CD4-positive, alpha-beta T cell (primary cell): ENCODE measurements at places on chromosomes 6 and 20. TPM values are rescaled to one million over a fixed set of nuclear protein-coding genes. Genes with fewer than 3 reads are reported as not detected.
A peak's percentile ranks its signal among the peaks of the same experiment; 100 is the strongest.

- DNase-seq: no peak
Measured at GRCh38 chr6:129776542-129777330, 66.8 kb upstream of the ARHGAP18 start.

GRCh38 chr6:30154709-30155519 lies 6.1 kb downstream of the TRIM10 start:
- DNase-seq: no peak

Gene PI16
- total RNA-seq: 5.2 TPM

DNA sequence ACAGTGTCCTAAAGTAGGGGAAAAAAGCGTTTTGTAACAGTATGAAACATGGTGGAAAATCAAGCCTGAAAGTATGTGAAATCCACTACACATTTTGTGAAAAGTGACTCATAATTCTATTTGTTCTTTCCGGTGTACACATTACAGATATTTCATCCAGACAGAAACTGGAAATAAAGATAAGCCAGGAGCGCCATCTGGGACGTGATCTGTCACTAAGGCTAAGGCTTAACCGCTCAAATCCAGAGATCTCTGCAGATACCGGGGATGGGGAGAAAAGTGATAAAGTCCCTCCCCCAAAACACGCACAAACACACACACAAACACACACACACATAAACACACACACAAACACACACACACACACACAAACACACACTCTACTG lies 26.6 kb upstream of the SRSF6 start:
- DNase-seq: no peak

DNA sequence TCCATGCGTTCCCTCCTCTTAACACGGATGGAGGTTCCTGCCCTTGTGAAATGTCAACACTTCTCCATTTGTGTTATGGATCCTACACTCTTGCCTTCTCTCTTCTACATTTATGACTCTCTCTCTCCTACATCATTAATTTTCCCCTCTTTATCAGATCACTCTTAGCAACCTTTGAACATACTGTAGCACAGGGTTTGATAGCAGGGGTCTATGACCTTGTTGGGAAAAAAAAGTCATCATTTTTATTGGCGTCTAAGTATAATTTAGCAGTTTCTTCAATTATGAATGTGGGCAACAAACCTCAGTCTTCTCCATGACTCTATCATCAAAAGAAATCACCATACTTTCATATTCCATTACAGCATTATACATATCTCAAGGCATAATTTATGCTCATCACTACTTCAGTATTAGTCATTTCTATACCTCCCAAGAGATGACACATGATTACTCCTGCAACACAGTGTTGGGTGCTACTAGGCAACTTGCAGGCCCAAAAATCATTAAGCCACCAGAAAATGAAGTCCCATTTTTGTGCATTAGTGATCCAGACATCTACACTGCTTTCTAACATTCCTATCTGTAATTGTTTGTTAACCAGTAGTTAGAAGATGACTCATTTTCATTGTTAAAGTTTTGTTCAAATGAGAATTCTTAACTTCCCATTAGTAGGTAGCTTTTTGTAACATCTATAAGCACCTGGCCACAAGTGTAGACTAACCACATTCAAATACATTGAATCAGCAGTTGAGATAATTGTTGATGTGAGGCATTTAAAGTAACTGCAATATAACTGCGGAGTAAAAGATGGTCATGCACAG lies 9.5 kb downstream of the CYP39A1 start:
- no peak for DNase-seq

Gene FAM162B
- not detected for total RNA-seq

GRCh38 chr6:155259897-155260296 lies 3.9 kb upstream of the CLDN20 start:
- DNase-seq: no peak

- DNase-seq: peak; percentile 1
Measured at GRCh38 chr6:121436960-121437850, 1.8 kb downstream of the GJA1 start.

DNA sequence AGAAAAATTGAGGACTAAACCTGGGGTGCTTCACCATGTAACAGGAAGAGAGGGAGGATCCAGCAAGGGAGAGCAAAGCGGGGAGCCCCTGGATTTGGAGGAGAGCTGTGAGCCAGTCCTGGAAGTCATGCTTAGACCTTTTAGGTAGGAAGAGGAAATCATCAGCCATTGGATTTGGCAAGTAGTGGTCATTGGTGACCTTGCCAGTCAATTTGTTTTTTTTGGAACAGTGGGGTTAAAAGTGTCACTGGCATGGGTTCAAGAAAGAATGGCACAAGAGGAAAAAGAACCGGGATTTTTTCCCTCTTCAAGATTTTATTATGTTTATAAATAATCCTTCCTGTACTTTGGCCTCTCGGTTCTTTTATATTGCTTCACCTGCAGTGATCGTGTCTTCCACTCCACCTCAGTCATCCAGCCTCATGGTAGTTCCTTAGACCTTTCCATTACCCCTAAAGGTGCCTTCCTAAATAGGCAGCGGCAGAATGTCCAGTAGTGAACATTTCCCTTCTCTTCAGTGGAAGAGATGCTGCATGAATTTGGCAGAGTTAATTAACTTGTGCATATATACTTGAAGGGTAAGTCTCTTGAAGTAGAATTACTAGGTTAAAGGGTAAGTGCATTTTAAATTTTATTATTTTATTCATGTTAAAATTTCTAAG lies 124.7 kb downstream of the QKI start:
- no peak for DNase-seq

DNA sequence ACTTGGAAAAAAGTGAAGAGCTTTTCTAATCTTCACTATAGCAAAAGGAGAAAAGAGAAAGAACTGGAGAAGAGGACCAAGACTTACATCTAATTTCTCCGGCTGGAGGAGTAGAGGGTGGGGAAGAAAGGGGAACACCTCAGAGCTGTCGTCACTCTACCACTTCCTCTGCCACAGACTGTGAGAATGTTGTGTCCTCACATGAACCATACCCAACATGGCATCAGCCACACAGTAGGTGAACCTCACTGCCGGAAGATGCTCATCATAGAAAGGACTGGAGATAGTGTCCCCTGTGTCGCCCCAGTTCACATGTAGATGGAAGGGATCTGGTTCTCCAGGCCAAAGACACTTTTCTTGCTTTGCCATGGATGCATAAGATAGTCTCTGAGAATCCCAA lies 604.4 kb upstream of the NOX3 start:
- peak; percentile 38 for DNase-seq

GRCh38 chr6:26016963-26017631 lies 54.5 kb downstream of the TRIM38 start:
- no peak for DNase-seq

Gene TMEM74B
- not detected for total RNA-seq
